ENCODE measurements at places on chromosomes 2 and 18.

GRCh38 chr2:62920070-62920469, 130.6 kb upstream of the OTX1 start:
- DNase-seq = no peak

DNA sequence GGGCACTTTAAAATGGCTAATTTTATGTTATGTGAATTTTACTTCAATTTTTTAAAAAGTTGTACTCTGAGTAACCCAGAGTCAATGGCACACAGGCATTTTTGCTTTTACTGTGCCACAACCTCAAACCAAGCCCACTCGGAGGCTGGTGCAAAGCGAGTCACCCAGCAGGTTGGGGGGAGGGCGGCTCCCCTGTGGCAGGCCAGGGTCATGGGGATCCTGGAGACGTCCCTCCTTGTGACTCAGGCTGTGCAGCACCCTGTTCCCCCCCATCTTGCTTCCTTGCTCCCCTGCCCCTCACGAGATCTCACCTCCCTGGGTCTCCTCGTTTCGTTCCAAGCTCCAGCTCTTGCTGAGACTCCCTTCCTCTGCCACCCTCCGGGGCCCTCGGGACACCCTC, 58.6 kb downstream of the POMC start:
- DNase-seq = no peak

DNA sequence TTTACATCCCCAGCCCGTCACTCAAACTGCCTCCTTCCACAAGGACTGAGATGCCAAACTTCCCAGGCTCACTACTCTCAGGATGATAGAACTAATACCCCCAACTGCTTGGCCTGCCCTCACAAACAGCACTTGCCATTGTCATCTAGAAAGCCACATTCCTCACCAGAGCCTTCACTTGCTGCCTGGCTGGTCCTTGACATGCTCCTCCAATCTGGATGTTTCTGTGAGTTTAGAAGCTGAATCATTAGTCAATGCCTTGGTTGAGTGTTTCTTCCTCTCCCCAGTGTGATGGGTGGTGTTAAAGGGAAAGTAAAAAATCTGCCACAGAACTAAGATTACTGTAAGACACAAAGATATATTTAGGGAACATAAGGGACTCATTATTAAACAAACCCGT, 52.5 kb downstream of the MARCHF4 start:
- no peak for DNase-seq

DNA sequence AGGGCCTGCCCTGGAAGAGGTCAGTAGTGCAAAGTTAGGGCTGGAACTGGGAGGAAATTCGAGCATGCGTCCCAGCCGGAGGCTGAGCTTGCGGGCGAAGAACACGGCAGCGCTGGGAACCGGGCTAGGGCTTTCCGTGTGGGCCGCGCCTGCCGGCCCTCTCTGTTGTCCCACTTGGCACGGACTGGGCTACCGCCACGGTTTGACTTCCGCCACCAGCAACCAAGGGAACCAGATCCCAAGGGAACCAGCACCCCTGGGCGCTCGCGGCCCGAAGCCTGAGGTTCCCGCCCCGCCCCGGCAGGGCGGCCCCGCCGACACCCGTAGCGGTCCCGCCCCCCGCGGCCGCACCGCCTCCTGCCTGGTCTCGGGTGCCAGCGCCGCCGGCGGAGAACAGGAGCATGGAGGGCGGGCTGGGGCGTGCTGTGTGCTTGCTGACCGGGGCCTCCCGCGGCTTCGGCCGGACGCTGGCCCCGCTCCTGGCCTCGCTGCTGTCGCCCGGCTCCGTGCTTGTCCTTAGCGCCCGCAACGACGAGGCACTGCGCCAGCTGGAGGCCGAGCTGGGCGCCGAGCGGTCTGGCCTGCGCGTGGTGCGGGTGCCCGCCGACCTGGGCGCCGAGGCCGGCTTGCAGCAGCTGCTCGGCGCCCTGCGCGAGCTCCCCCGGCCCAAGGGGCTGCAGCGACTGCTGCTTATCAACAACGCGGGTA, at the start of gene SPR:
Gene SPR, plus strand, starts transcription at position 377 of the 708 bp plus-strand sequence. Its CDS starts 25 bp downstream, at position 402.
- peak; percentile 63 for DNase-seq

- peak; percentile 45 for DNase-seq
Observed at GRCh38 chr2:25229279-25230197, 61.2 kb upstream of the POMC start.

DNA sequence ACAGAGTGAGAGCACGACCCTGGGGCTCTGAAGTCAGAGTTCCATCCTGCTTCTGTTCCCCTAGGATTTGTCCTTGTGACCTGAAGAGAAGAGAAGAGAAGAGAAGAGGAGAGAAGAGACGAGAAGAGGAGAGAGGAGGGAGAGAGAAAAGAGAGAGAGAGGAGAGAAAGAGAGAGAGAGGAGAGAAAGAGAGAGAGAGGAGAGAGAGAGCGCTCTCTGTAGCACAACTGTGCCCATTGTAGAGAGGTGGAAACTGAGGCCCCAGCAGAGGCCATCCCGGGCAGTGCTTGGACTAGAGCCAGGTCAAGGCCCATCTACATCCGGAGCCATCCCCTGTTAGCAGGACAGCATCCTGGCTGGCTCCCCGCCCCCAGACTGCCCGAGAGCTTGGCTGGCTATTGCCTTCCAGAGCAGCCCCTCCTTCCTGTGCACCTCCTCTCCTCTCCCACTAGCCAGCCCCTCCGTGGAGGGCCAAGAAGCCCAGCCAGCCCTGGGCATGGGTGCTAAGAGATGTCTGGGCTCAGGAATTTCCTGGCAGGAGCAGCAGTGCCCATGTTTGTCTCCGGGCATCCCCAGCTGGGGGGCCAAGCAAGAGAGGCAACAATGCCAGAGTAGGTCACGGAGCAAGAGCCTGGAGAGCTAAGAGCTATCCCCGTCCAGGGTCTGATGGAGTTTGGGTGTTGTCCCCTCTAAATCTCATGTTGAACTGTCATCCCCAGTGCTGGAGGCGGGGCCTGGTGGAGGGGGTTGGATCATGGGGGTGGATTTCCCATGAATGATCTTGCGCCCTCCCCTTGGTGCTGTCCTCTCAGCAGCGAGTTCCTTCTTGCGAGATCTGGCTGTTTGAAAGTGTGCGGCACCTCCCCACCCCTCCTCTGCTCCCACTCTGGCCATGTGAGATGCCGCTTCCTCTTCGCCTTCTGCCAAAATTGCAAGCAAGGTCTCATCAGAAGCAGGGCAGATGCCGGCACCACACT, 18.2 kb upstream of the GPR55 start:
- DNase-seq = no peak

DNA sequence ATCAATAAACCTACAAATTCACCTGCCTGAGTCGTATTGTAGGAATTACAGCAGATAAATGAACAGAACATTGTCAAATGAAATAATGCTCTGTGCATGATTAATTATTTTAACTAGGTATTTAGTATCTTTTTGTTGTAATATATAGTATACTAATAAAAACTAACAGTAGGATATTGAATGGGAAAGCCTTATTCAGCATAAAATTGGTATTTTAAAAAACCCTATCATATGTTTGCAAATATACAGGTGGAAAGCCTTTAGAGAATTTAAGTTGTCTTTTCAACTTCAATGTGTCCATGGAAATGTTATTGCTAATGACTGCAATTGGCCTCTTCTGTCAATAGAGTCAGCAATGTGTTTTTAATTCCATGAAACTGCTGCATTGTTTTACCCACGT, 40.8 kb upstream of the SLC35F5 start:
- DNase-seq = no peak

DNA sequence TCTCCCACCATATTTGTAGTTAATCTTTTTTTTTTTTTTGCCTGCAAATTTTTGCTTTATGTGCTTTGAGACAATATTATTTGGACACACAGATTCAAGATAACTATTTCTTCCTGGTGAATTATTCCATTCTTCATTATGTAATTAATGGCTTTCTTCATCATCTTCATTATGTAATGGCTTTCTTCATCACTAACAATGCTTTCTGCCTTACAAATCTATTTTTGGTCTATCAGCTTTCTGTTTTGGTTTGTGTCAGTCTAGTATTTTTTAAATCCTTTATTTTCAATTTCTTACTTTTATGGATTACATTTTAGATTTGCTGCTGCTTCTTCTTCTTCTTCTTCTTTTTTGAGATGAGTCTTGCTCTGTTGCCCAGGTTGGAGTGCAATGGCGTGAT, 60.5 kb downstream of the MSH6 start:
- no peak for DNase-seq

Data from femur (tissue), 1 donor.